Cerebellum (tissue), 4 donors: ENCODE measurements at places on chromosomes 16 and 17.

DNA sequence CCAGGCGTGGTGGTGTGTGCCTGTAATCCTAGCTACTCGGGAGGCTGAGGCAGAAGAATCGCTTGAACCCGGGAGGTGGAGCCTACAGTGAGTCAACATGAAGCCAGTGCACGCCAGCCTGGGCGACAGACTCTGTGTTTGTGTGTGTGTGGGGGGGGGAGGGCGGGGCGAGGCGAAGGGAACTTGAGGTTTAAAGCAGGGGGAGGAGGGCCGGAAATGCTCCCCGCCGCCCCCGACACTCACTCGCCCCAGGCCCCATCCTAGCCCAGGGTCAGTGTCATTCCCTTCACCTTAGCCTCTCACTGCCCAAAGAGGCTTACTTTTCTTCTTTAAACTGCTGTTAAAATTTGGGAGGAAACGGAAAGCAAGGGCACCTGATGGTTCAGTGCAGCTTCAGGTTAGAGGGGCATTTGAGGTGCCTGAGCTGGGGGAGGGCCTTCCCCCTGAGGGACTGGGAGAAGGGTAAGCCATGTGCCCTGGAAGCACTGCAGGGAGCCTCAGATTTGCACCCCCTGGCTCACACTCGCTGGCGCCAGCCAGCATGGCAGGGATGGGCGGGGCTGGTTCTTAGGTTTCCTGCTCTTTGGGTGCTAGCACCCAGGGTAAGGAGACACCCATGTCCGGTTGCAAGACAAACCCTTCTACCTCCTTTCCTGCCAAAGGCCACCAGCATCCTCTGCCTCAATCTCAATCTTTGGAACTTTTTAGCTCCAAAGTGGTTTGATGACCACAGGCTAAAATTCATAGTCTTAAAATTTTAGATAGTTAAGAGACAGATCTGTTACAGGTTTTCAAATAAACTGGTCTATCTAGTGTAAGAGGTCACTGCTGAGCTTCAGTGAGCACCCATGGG is 2.2 kb upstream of the LIMD2 start:
- no peak for DNase-seq

DNA sequence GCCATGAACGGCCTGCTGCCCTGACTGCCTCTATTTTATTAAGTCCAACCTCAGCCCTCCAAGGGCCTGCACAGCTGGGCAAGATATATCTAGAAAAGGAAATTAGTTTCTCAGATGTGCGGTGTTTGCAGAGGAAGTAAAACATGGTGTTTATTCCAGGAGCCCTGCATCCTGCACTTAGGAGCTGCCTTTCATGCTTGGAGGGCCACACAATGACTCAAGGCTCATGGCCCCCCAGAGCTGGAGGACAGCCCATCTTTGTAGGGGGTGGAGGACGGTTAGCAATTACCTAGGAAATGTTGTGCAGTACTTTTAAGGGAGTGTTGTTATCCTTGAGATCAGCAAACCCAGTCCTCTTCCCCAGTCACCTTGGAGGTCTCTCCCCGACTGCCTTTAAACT is 80.5 kb downstream of the COPRS start:
- DNase-seq = no peak

- DNase-seq = no peak
These were observed 245.6 kb downstream of the IRX3 start for GRCh38 chr16:54040975-54041374.

GRCh38 chr17:82690786-82691489 is 7.6 kb downstream of the RAB40B start:
- no peak for DNase-seq

DNA sequence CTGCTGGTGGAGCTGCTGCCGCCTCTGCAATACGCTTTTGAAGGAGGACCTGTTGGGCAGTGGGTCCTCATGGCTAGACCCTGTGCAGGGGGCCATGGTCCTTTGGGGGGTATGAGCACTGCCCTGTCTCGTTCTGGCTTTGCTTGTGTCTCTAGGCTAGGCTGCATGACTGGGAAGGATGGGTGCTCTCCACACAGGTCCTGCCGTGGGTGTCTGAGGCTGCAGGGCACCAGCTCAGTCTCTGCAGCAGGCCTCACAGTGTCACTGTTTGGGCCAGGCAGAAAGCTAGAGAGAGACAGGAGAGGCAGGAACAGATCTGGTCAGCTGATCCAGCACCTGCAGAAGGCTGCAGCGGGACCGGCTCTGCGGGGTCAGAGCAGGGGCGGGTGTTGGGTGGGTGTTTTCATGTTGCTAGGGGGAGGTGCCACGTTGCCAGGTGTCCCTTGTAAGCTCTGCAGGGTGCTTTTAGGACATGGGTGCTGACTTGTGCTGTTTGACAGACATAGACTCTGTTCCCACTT is 111.4 kb downstream of the SNX29 start:
- DNase-seq = no peak

- DNase-seq = no peak
These were observed 36.9 kb downstream of the YPEL2 start for GRCh38 chr17:59368218-59368857.

DNA sequence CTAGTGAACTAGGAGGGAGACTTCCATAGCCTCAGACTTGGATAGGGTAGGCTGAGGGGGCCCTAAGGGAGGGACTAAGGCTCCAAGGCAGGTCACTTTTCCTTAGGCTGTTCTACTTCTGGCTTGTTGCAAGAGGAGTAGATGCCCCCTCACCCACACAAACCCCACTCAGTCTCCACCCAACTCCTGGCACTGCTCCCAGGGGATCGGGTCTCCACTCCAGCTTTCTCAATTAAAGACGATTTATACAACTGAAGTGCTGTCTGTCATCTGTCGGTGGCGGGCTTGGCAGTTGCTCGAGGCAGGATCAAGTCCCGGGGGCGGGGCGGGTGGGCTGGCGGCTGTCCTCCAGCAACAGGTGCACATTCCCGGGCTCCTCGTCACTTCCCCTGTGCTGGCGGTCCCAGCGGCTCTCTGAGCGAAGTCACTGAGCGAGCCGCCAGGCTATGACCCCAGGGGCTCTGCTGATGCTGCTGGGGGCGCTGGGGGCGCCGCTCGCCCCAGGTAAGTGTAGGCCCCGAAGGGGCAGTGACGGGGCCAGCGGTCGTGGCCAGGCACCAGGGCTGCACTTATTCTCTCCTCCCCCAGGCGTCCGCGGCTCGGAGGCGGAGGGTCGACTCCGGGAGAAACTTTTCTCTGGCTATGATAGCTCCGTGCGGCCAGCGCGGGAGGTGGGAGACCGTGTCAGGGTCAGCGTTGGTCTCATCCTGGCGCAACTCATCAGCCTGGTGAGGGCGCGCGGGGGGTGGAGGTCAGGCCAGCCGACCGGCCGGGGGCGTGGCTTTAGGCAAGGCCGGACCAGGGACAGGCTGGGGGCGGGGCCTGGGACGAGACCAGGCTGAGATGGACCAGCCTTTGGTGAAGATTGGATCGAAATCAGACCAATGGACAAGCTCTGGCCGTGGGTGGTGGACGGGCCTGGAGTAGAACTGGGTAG is at the start of gene CHRNB1:
Gene CHRNB1, plus strand, starts transcription at position 380 of the 937 bp plus-strand sequence. Its CDS starts 67 bp downstream, at position 447.
- DNase-seq = peak; percentile 32

DNA sequence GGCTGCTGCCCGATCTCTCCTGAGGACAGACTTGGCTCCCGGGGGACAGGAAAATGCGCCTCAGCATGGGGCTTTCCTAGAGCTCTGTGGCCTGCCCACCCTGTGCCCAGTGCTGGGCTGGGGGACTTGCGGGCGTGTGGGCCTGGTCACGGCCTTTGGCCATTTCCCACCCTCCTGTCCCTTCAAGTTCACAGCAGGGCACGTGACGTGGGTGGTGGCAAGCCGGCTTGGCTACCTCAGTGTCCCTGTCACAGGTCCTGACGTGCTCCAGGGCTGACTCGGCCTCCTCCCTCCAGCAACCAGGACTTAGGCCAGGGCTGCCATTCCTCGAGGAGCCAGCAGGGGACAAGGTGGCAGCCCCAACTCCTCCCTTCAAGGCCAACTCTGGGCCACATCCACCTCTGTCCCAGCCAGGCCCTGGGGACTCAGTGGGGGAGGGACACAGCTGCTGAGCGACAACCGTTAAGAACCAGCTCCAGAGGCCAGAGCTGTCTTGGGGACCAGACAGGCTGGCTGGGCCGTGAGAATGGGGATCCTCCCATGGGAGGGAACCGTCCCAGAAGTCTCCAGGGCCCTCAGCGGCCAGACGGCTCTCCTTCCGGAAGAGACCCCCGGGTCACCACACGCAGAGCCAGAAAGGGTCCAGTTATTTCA is 981 bp upstream of the UNC13D start:
- DNase-seq = peak; percentile 46

- peak; percentile 21 for DNase-seq
These were observed at the start of gene SYT17 for GRCh38 chr16:19167710-19168370. Gene SYT17, plus strand, starts transcription at chr16:19168240. Its CDS starts 407 bp downstream, at chr16:19168647.

DNA sequence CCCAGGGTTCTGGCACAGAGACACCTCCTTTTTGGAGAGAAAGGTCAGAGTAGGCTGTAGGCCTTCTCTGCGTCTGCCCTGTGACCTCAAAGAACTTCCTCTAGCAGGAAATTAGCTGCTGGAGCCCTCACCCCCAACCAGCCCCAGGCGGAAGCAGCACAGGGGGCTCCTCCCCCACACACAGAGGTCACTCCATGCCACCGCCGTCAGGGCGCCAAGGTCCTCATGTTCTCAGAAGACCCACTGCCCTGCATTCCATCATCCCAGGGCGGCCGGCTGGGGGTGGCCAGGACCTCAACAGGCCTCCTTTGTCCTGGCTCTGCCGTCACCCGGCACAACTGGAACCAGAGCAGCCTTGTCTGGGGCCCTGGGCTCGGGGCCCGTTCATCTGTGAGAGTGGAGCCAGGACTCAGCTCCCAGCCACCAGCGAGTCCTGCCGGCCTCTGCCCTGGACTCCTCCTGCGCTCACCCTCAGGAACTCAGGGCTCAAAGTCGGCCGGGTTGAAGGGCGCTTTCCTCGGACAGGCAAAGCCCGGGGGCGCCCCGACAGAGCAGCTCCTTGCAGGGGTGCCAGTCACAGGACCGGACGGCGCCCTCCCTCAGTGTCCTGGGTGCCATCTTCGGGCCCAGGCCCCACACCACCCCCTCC is 1.2 kb downstream of the TMC6 start:
- no peak for DNase-seq

GRCh38 chr17:21573961-21574610 is 118.2 kb upstream of the KCNJ18 start:
- DNase-seq = peak; percentile 68

- no peak for DNase-seq
These were observed 130.5 kb downstream of the MAF start for GRCh38 chr16:79469999-79470398.

- no peak for DNase-seq
These were observed 1.3 kb downstream of the HBQ1 start for GRCh38 chr16:181565-182021.

DNA sequence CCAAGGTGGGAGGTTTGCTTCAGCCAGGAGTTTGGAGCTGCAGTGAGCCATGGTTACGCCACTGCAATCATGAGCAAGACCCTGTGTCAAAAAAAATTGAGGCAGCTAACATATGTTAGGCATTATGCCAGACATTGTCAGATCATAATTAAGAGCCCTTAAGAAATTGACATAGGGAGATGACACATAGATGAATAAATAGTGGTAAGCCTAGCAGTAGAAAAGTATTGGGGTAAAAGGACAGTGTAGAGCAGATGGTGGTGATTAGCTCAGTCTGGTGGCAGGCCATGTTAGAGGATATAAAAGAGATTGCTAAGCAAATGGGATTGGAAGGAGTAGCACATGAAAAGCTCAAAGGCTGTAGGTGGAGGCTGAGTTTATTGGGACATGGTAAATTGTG is 22.6 kb downstream of the SRCAP start:
- DNase-seq = no peak

DNA sequence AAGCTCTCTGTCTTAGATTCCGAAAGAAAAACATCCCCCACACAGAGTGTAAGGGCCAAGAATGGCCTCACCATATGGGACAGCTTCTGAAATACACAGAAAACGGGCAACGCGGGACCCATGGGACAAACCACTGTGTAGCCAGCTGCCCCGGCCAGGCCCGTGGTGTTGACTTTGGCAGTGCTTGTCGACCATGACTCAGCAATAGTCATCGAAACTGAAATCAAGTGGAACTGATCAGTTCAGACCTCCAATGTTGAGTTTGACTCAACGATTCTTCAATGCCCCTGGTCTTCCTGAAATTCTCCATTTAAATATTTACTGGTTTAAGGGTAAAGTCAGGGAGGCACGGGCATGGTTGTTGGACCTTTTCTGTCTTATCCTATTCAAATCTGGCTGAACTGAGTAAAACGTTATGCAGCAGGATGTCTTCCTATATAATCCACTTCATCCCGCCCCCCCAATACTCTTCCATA is 27.5 kb downstream of the ZFHX3 start:
- no peak for DNase-seq

DNA sequence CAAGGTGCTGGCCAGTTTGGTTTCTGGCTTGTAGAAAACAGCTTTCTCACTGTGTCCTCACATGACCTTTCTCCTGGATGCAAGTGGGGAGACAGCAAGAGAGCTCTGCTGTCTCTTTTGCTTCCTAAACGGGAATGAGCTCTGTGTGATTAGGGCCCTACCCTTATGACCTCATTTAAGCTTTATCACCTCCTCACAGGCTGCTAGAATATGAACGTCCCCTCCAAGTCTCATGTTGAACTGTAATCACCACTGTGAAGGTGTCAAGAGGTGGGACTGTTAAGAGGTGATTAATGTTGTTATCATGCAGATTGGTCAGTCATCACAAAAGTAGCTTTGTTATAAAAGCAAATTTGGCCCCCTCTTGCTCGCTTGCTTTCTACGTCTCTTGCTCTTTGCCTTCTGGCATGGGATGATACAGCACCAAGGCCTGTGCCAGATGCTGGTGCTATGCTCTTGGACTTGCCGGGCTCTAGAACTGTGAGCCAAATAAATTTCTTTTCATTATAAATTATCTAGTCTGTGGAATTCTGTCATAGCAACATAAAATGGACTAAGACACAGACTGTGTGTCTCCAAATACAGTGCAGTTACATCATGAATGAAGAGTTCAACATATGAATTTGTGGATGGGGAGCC is 14.8 kb upstream of the POLR3E start:
- no peak for DNase-seq

DNA sequence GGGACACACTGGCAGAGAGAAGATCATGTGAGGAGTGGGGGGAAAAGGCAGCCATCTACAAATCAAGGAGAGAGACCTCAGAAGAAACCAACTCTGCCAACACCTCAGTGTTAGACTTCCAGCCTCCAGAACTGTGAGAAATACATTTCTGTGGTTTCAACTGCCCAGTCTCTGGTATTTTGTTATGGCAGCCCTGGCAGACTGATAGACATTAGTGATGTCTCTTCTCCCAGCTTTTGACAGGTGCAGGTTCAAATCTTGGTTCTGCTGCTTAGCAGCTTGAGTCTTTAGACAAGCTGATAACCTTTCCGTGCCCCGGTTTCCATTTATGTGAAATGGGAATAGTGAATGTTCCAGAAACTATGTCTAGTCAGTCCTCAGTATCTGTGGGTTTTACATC is 199.5 kb downstream of the SNX29 start:
- DNase-seq = no peak
